Activated CD4-positive, CD25-positive, alpha-beta regulatory T cell treated with anti-CD3 and anti-CD28 coated beads, Interleukin-2, amount 50 U/mL, for 72 hours (primary cell): ENCODE measurements at places on chromosomes 2 and 18.
A peak's percentile ranks its signal among the peaks of the same experiment; 100 is the strongest.

DNA sequence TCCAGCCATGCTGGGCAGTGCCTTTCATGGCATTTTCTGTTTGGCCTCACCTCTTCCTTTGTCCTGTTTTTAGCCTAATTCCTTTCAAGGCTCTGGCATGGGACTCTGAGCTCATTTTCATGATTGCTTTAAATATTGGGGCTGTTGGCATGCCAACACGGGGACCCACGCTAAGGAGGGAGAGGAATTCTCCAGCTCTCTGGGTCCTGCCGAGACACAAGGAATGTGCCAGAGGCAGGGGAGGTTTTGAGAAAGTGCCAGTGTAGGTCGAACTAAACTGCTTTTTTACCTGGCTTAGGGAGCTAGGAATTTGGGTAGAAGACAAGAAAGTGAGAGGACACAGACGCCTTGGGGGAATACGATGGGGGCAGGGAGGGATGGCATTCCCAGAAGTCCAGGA, 42.3 kb downstream of the RPL37A start:
- DNase-seq: no peak

- DNase-seq: no peak
Observed at GRCh38 chr2:216044883-216045486, 31.6 kb upstream of the MREG start.

DNA sequence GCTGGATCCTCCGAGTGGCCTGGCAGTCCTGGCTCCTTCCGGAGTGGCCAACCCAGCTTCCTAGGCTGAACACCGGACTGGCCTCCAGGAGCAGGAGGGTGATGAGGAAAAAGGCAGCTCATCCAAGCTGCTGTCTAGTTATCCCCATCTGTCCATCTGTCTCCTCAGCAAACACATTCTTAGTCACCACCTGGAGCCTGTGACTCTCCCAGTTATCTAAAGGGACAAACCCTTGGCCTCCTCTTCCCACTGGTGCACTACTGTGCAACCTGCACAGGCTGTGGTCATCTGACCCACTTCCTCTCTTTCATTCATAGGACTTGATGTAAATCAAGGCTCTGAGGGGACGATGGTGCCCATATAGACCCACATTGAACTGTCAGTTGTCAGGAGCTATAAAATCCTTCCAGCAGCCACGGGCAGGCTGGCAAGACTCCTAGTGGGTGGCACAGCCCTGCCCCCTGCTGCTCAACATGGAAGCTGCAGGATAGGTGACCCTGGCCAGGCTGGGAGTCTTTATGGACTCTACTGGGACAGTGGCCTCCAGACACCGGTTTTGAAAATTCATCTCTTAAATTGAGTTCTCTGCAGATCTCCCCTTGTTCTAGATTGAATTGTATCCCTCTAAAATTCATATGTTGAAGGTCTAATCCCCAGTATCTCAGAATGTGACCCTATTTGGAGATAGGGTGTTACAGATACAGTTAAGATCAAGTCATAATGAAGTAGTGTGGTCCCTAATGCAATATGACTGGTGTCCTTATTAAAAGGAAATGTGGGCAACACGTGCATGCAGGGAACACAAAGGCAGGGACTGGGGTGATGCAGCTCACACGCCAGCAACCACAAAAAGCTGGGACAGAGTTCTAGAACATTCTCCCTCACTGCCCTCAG, 29.3 kb upstream of the DUSP2 start:
- DNase-seq: peak; percentile 84

DNA sequence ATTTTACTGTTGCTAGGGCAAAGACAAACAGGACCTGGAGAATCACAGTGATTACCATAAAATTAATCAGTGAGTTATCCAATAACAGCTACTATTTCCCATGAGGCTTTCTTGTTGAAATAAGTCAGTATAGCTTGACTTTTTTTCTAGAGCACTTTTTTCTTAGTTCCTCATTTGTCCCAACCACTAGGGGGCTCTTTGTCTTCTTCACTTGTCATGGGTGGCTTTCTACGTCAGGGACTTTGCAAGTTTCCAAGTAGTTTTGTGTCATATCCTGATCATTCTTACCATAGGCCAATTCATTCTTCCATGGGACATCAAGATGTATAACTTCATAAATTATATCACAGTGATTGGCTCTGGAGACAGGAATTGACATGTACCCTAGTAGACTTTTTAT, 1019.6 kb upstream of the PIK3C3 start:
- no peak for DNase-seq

- DNase-seq: no peak
Observed at GRCh38 chr2:1714291-1715064, 29.8 kb downstream of the PXDN start.

- peak; percentile 29 for DNase-seq
Observed at GRCh38 chr18:79513381-79514081, 117.8 kb downstream of the NFATC1 start.

DNA sequence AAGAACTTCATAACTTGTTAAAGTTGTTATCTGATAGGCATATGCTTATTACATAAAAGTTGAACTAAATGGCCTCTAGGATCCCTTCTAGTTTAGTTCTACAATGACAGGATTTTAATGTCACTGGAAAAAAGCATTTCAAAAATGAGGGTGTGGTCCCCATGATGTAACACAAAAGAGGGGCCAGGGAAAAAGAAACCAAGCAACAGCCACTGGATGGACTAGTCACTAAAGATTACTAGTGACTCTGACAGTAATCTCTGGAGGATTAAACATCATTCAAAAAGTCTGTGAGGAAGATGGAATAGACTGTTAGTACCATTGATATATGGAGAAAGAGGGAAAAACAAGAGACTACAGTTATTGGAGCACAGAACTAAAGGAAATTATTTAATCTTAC, 22.6 kb downstream of the SEPTIN10 start:
- no peak for DNase-seq

GRCh38 chr2:37625796-37626571, 45.5 kb downstream of the CDC42EP3 start:
- DNase-seq: peak; percentile 49

GRCh38 chr2:49175831-49176230, 21.5 kb upstream of the FSHR start:
- no peak for DNase-seq

DNA sequence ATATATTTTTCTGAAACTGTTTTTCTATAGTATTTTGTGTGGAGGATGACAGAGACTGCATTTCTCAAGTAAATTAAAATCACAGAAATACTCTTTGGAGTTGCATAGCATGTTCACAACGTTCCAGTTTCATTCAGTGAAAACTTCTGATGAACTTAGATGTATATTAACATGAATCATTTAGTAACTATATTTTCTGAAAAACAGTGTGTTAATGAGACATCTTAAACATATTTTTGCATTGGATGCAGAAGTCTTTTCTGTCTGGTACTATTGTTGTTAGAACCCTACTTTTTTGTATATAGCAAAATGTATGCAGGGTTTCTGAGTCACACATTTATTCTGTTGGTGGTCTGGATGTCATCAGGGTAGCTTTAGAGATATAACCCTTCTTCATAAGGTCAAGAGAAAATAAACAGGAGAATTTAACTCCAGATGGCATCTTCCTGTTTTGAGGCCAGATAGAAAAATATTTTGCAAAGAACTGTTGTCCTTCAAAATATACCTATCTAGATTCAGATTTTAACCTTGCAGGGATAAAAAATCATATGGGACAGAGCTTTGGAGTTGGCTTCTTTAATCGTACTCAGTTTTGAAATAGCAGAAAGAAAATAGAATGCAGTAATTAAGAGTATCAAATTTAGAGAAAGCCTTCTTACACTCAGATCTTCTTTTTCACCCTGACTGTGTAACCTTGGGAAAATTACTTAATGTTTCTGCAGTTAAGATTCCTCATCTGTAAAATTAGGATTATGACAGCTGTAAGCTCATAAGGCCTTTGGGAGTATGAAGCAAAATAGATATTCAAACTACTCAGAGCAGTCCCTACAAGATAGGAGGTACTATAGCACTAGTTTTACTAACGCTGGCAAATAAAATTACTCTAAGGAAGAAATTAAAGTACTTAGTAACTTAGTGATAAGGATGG, 5.3 kb downstream of the COL3A1 start:
- no peak for DNase-seq

DNA sequence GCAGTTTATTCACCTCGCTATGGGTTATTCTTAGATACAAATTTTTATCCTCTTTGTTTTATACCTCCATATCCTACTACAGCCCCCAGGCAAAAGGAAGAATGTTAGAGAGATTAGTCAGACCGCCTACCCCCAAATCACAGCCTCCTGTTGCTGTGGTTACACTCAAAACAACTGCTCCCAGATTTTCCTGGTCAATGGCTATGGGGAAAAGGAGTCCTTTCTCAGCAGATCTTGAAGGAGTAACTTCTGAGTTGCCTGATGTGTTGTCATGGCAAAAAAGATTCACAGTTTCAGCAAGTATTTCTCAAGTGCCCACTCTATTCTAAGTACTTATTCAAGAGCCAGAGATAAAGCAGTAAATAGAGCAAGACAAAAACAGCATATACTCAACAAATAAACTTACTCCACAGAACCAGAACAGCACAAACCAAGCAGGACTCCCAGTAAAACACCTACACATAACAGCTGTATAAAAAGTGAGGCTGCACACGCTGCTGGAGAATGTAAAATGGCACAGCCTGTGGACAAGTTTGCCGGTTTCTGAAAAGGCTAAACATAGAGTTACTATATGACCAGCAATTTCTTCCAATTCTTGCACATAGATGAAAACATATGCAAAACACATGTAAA, 104.8 kb downstream of the NOL10 start:
- no peak for DNase-seq

- DNase-seq: no peak
Observed at GRCh38 chr2:174820361-174820760, 56.1 kb upstream of the CHRNA1 start.

DNA sequence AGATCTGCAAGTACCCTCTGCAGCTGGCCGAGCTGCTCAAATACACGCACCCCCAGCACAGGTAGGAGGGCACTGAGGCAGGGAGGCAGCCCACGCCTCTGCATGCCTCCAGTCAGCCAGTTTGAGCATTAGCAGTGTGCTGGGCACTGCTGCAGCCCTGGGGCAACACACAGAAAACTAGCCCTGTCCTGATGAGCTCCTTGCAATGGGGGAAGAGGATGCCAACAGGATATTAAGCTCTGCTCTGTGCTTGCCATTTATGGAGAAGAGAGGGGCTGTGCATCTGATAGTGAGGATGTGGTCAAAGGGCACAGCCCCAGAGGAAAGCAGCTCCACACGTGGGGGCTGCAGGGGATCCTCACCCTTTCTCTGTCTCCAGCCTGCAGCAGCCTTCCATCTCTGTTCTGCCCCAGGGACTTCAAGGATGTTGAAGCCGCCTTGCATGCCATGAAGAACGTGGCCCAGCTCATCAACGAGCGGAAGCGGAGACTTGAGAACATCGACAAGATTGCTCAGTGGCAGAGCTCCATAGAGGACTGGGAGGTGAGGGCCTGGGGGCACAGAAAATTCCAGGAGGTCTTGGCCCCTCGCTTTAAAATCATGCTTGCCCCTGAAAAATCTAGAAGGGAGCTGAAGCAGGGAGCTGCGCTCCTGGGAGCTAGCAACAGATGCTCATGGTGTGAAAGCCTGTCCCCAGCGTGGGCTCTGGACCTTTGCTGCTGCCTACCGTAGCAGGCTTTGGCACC, 51.7 kb downstream of the FAM168B start:
- DNase-seq: no peak

DNA sequence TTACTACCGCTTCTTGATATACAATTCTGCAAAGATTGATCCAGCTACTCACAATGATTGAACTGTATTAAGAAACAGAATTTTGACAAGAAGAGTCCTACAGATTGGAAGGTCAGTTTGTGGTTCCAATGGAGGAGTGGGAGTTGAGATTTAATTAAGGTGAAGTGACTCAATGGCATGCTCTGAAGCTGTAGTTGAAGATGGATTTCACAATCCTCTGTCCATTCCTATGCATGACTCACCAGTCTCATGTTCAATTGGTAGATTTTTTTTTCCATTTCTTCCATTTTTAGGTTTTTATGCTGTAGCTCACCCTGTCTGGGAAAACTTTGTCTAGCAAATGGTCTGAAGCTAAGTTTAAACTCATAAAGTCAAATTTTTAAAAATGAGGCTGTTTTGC, 83.3 kb downstream of the DPP4 start:
- no peak for DNase-seq

GRCh38 chr18:44912740-44913478, 232.2 kb downstream of the SETBP1 start:
- DNase-seq: no peak

- DNase-seq: no peak
Observed at GRCh38 chr2:161104054-161104553, 56.1 kb upstream of the TANK start.

DNA sequence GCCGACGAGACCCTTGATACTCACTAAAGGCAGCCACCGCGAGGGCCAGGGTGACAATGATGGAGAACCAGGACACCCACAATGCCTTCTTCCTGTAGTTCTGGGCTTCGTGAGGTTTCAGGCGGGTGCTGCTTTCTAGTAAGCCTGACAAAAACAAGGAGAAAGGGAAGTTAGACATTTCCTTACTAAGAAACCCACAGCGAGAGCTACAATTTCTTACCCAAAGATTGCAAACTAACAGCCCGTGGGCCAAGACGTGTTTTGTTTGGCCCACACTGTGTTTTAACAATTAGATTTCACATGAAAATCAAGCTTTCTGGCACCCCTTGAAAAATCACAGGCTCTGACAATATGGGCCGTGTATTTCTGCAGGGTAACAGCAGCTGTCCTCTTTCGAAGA, 5.6 kb downstream of the TMEM163 start:
- DNase-seq: no peak

DNA sequence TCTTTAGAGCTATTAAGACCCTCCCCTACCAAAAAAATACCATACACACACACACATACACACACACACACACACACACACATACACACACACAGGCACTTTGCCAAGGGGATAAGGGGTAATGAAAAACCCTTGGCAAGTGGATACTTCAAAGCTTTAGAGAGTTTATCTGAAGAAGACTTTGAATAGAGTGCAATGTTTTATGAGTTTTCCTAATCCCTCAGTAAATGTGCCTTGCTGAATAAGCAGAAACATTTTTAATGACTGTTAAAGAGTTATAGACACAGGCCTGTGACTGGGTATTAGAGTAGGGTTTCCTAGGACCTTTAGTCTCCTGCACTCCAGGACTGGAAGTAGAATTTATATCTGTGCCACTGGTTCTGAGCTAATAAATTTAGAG, 75.5 kb upstream of the CTAGE1 start:
- no peak for DNase-seq
